T-cell (primary cell): ENCODE measurements at places on chromosomes 5 and 9.

DNA sequence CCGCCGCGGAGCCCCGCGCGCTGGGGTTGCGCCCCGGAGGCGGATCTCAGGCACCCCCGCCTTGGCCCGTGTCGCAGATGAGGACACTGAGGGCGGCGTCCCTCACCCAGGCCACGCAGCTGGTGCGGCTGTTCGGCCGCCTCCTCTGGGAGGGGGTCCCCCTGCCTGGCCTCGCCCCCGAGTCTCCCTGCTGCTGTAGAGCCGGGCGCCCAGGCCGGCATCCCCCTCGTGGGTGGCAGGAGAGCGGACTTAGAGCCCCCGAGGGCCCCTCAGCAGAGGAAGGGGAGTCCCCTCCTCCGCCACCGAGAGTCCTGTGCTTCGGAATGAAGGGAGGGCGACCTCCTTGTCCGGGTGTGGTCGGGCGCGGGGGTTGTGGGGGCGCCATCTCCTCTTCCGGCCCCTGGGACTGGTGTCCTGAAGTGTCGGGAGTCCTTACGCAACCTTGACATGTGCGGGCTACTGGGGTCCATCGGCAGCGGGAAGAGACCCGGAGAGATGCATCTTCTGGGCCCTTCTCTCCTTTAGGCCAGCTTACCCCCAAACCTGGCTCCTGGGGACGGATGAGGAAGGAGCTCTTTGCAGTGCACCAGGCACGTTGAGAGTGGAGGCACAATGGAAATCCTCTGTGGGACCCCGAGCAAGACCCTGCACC, 11.7 kb upstream of the EXOSC2 start:
- DNase-seq = no peak
- H3K4me1 ChIP-seq = peaks cover 3% of the 10 kb centered on the region
- peaks cover 49% of the 10 kb centered on the region for H3K27me3 ChIP-seq
- H3K36me3 ChIP-seq = no peaks in the 10 kb centered on the region
- no peak overlapping the region for H3K27ac ChIP-seq

- H3K4me1 ChIP-seq = no peaks in the 10 kb centered on the region
- no peak for DNase-seq
- peaks cover 19% of the 10 kb centered on the region for H3K27me3 ChIP-seq
These were observed 5.5 kb downstream of the FOXI1 start for GRCh38 chr5:170111088-170111785.

- no peak overlapping the region for H3K4me3 ChIP-seq
- no peaks in the 10 kb centered on the region for H3K36me3 ChIP-seq
- no peak overlapping the region for H3K27ac ChIP-seq
- DNase-seq = no peak
- no peaks in the 10 kb centered on the region for H3K4me1 ChIP-seq
These were observed 164.3 kb downstream of the ENC1 start for GRCh38 chr5:74476046-74476818.

DNA sequence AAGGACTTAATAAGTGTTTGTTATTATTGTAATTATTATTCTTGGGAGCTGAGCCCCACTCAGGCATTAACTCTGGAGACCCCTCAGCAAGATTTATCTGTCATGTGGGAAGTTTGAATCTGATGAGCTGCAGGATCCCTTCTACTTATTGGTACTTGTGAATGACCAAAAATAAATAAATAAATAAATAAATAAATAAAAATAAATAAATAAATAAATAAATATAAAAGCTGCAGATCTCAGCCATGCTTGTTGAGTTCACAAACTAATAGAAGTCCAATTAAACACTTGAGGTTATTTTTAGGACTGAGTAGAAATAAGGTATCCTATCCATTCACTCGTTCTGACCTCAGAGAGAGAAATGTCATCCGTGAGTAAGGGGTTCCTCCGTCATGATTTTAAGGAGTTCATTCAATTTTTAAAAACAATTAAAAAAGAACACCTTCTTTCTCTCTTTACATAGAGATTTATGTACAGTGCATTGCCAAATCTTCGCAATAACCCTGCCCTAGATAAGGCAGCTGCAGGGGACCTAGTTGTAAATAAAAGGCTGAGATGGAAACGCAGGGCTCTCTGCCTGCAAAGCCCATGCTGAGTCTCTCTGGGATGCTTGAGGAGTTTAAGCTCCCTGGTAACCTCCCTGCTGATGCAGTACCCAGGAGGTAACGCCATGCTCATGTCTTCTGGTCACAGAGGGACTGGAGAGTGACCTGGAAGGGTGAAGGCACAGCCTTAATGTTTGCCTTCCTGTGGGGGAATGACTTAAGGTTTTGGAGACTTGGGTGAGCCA, 1.2 kb downstream of the EFCAB9 start:
- H3K27ac ChIP-seq = no peak overlapping the region
- peaks cover 12% of the 10 kb centered on the region for H3K27me3 ChIP-seq
- DNase-seq = no peak
- no peak overlapping the region for H3K4me3 ChIP-seq
- H3K4me1 ChIP-seq = no peaks in the 10 kb centered on the region
- no peaks in the 10 kb centered on the region for H3K36me3 ChIP-seq

GRCh38 chr9:7816021-7816420, 16.4 kb upstream of the DMAC1 start:
- H3K36me3 ChIP-seq = no peaks in the 10 kb centered on the region
- no peaks in the 10 kb centered on the region for H3K27me3 ChIP-seq
- no peak overlapping the region for H3K27ac ChIP-seq
- DNase-seq = no peak

DNA sequence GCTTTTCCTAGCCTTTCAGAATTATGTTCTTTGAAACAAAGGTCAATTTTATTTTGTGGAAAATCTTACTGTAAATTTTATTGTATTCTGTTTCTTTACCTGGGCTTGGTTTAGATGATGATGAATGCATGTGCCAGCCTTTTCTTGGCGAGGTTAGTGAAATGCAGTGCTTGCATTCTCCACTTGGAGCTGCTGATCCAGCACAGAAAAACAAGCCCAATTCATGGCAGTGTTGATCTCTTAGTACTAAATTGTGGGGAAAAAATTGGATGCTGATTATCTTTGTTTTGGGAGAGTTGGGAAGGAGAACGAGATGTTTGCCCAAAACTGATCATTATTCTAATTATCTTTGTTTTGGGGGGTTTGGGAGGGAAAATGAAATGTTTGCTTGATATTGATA, 3.7 kb downstream of the HABP4 start:
- H3K27me3 ChIP-seq = no peaks in the 10 kb centered on the region
- H3K4me1 ChIP-seq = peaks cover 16% of the 10 kb centered on the region
- H3K4me3 ChIP-seq = no peak overlapping the region
- DNase-seq = no peak
- H3K36me3 ChIP-seq = no peaks in the 10 kb centered on the region
